CD4-positive, alpha-beta T cell treated with Interferon gamma for 1 hour (primary cell): ENCODE measurements at places on chromosomes 2 and 18.

- DNase-seq: no peak
Observed at GRCh38 chr2:214169736-214170135, 241.1 kb upstream of the VWC2L start.

GRCh38 chr18:55487997-55488396, 100.0 kb downstream of the TCF4 start:
- no peak for DNase-seq

DNA sequence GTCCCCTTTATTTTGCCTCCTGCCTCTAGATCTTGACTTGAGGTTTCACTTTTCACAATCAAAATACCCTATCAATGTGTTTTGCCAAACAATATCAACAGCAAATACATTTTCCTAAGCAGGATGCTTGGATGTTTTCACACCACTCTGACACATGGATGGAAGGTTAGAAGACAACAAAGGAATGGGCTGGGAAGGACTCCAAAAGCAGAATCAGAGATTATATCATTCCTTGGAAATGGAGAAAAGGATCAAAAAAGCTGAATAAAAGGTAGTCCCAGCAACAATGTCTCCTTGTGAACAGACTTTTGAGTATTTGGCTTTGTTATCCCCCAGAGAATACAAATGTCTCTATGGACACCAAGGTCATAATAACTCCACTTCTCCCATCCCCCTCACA, 170.8 kb downstream of the ETAA1 start:
- DNase-seq: no peak

DNA sequence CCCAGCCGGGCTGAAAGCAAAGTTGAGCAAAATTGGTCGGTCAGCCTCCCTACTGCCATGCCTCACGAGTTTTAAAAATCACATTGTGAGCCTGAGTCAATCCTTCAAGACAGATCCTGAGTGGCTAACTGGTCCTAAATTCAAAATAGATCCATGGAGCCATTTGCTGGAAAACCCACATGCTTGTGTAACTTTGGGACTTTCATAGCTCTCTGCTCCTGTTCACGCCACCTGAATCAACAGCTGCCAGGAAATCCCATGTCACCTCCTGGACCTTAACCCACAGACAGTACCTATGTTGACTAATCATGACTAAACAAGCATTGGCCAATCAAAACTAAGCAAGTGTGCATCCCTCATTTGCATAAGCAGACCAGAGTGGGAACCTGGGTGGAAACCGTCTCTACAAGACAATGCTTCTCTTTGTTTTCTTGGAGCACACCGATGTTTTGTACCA, 42.8 kb upstream of the LDLRAD4 start:
- no peak for DNase-seq

GRCh38 chr2:105391763-105392662, 6.8 kb downstream of the FHL2 start:
- no peak for DNase-seq

- DNase-seq: no peak
Observed at GRCh38 chr2:84424152-84424551, 34.9 kb downstream of the SUCLG1 start.

GRCh38 chr2:26281226-26281625, 36.5 kb downstream of the HADHB start:
- no peak for DNase-seq

DNA sequence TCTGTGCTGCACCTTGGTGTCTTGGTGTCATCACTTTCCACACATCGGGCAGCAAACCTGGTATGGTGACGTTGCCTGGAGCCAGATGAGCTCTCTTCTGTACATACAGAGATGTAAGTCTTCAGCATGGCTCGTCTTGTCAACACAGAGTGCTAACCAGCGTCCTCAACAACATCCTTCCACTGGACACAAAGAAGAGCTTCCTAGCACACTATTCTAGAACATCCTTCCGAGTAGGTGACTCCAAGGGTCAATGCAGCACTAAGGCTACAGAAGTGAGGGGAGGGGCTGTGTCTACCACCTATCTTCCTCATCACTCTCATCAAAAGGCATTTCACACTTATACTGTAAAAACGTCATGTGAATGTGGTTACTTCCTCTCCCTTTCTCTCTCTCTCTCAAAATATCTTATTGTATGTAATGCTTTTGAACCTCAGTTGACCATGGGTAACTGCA, 108.1 kb upstream of the SLC1A4 start:
- no peak for DNase-seq

- DNase-seq: no peak
Observed at GRCh38 chr2:173119069-173119807, 43.6 kb downstream of the MAP3K20 start.

DNA sequence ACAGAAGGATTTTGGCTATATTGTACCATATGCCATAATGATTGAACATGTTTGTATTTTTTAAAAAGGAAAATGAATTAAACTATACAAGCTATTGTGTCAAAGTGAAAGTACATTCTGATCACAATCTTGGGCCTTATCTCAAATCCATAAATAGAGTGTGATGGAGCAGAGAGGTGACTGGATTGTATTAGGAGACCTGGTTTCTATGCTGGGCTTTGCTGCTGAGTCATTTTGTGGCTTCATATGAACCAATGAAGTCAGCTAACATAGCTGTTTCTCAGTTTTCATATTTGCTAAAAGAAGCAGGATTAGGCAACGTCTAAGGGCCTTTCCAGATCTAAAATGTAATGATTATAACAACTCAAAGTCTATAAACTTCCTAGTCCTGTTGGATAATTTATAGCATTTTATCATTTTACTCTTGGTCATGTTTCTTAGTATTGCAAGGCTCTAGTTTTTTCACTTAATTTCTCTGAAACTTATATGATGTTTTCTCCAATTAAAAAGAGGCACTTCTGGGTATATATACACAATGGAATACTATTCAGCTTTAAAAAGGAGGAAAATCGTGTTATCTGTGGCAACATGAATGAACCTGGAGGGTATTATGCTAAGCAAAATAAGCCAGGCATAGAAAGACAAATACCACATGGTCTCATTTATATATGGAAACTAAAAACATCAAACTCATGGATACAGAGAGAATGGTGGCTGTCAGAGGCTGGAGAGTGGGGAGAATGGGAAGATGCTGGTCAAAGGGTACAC, 112.3 kb downstream of the MEP1B start:
- no peak for DNase-seq

DNA sequence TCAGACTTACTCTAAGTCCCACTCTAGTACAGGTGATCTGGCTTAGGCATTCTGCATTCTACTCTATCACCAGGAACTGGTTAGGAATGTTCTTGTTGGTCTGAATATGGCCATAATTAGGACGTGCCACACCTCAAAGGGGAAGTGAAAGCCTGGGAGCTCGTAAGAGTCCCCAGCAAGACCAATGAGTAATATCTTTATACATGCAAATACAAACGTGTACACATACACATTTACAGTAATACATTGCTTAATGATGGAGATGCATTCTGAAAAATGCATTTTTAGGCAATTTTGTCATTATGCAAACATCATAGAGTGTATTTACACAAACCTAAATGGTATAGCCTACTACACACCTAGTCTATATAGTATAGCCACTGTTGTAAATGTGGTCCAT, 19.5 kb upstream of the ERCC3 start:
- DNase-seq: peak; percentile 43

DNA sequence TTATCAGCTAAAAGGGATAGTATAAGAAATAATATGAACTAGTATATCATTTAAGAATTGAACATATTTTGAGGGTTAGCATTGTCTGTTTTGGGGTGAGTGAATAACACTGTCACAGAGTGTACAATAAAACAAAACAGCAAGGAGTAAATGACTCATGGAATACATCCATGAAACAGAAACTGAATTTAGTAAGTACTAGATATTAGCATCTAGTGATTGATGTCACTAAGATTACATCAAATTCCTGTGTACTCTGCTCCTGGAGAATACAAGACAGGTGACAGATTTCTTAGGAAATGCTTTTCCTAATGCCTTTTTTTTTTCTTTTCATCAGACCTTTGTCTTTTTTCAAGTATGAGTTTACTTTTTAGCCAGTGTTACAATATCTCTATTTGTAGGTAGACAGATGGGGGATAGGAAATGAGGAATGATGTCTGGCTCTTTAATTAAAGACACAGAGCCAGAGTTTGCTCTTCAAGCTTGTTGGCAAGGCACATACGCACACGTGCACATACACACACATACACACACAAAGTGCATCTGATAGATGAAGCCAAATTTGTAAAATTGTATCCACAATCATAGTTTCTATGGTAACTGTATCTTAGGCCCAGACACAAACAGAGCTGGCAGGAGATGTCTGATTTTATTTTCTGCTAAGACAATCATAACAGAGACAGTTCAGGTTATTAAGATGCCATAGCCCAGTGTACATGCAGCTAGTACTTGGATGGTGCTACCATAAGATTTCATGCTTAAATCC, 138.2 kb upstream of the NRP2 start:
- DNase-seq: no peak

DNA sequence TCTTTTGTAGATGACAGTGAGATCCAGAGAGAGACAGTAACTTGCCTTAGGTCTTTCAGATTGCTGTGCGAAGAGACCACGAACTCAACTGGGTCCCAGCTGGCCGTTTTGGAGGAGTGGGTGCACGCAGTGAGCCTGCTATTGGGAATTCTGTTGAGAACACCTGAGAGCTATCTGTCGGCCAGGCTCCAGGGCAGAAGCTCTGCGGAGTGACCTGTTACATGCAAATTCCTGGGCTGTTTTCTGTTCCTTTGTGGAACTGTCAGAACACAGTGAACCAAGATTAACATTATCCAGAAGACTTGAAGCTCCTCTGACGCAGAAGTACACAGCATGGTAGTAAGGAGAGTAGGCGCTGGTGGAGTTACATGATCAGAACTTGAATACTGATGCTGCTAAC, 99.5 kb upstream of the LMAN1 start:
- no peak for DNase-seq

- DNase-seq: no peak
Observed at GRCh38 chr18:51192026-51192425, 5.5 kb downstream of the MEX3C start.

DNA sequence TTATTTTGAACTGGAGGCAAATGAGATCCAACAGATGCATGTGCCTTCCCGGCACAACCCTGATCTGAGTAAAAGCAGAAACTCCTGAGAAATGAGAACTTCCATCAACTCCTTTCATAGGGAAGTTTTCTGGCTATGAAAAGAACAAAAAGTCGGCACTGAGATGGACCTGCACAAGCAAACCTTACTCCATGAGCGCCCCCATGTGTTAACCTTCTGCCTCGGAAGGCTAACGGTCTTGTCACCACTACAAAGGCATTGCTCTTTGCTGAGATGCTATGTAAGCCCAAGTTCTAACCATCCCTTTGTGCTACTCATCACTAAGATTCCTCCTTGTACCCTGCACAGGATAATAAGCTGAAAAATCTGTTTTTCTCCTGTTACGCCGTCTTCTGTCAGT, 57.3 kb upstream of the SULT1C3 start:
- DNase-seq: no peak

- DNase-seq: no peak
Observed at GRCh38 chr2:71534201-71534600, 80.8 kb downstream of the DYSF start.
